ENCODE measurements at places on chromosomes 7 and 10.

DNA sequence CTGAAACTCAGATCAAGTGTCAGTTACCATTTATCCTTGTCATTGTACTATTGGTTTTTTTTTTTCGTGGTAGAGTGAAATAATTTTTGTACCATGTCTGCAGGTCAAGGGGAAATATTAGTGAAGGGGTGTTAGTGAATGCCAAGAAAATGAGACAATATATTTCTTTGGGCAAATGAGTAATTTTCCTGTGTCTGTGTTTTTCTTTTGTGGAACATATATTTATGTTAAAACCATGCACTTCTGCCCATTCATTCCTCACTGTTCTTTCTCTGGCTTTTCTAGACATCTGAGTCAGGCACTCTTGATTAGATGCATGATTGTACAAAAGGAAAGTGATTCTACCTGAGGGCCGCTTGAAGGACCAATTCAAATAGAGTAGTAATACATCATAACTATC, 161.6 kb downstream of the BICC1 start:
- DNase-seq = no peak

DNA sequence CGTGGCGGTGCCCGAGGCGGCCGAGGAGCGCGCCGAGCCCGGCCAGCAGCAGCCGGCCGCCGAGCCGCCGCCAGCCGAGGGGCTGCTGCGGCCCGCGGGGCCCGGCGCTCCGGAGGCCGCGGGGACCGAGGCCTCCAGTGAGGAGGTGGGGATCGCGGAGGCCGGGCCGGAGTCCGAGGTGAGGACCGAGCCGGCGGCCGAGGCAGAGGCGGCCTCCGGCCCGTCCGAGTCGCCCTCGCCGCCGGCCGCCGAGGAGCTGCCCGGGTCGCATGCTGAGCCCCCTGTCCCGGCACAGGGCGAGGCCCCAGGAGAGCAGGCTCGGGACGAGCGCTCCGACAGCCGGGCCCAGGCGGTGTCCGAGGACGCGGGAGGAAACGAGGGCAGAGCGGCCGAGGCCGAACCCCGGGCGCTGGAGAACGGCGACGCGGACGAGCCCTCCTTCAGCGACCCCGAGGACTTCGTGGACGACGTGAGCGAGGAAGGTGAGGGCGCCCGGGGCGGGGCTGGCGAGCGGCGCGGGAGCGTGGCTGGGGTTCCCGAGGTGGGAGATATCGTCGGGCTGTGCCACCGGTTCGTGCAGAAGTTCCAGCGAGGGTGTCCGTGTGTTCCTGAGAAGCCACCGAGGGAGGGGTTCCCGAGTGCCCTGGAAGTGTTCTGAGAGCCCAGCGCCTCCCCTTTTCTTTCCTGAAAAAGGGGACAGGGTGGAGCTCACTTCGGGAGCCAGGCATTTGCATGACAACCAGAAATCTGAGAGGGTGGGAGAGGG, 495 bp downstream of the EIF3B start:
- DNase-seq = peak; percentile 43

- peak; percentile 32 for DNase-seq
These were observed 3.9 kb downstream of the HMX3 start for GRCh38 chr10:123139521-123140163.

GRCh38 chr7:297611-298374, 7.8 kb downstream of the FOXL3 start:
- no peak for DNase-seq

GRCh38 chr10:28332726-28333125, 29.9 kb upstream of the MPP7 start:
- peak; percentile 34 for DNase-seq

- no peak for DNase-seq
These were observed 2.4 kb downstream of the GNG11 start for GRCh38 chr7:93923942-93924341.

DNA sequence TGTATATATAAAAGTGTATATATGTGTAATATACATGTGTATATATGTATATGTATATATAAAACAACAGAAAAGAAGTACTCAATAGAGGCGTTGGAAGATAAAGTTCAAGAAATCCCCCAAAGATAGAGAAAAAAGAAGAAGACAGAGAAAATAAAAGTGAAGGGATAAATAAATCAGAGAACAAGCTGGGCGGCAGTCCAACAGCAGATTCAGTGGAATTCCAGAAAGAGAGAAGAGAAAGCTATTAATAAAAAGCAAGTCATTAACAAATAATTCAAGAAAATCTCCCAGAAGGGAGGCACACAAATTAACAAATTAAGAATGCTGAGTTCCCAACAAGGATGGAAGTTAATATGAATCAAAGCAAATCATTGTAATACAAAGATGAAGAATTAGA, 59.3 kb upstream of the RNF148 start:
- no peak for DNase-seq
